ENCODE measurements at places on chromosomes 5 and 9.

DNA sequence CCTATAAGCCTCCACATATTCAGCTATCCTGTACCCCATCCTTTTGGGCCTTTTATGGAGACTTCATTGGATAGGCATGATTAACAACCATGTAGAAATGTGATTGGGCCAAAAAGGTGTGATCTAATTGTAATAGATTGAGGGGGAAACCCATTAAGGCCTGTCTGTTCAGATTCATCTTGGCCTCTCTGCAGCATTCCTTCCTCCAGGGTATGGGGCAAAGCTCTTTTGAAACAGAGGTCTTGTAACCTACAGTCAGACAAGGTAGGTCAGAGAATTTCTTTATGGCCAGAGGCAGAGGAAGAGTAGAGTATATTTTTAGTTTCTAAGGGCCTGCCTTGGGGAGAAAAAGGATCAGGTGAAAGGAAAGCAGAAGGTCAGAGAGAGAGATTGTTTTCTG is 98.5 kb downstream of the INVS start:
- no peak for DNase-seq

DNA sequence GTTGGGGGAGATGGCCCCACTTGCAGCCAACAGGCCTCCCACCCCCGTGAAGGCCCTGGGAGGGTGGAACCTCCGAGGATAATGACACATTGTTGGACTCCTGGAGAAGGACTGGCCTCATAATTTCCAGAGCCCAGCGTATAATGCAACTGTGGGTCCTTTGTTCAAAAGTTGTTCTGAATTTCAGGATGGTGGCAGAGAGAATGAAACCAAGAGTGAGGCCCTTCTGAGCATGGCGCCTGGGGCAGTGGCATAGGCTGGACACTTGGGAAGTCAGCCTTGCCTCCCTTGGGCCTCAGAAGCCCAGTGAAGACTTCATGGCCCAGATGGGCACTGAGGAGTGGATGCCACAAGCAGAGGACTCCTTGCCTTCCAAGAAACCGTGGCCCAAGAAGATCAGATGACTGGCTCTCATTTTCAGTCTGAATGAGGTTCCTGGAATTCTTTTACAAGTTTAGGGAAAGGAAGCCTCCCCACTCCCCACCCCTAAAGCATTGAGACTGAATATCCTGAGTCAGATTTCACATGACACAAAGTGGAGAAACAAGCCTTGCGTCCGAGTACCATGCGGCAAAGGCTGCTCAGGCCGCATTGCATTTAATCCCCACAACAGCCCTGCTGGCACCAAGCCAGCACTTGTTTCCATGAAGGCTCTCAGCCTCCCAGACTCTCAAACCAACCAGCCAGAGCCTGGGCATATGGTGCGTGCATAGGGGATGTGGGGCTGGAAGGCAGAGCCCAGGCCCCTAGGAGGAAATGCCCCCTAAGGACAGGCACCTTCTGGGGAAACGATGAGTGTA is 96.7 kb upstream of the SMIM23 start:
- DNase-seq, result no peak

DNA sequence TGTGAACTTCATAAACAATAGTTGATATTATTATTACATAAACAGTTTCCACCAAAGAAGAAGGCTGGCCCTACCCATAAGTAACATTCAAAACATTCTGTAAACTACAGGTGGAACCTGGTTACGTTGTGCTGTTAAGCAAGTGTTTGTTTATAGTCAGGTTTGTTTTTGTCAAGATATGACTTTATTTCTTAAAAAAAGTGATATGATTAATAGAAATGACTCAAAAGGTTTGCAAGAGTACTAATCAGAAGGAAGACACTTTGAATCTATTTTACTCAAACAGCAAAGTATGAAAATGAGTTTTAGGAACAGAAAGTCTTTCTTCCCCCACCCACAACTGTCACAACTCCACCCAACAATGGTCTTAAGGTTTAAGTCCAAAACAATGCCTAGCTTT is 220.8 kb downstream of the PLK2 start:
- no peak for DNase-seq

DNA sequence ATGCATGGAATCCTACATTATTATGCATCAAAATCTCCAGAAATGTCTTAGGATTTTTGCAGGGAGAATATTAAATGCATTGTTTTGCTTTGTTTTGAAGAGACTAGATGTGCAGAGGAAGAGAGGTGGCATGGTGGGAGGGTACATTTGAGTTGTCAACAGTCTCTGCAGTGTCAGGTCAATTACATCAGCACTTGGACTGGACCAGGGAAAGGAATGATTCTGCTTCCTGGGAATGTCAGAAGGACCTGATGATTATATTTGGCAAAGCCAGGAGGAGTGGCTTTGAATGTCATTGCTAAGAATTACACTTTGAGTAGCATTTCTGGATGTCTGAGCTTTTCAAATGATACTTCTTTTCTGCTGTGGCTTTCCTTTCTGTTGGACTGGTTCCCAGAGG is 17.5 kb upstream of the TMEFF1 start:
- DNase-seq, result no peak

GRCh38 chr9:137492464-137493363 is 33.6 kb upstream of the NSMF start:
- no peak for DNase-seq

DNA sequence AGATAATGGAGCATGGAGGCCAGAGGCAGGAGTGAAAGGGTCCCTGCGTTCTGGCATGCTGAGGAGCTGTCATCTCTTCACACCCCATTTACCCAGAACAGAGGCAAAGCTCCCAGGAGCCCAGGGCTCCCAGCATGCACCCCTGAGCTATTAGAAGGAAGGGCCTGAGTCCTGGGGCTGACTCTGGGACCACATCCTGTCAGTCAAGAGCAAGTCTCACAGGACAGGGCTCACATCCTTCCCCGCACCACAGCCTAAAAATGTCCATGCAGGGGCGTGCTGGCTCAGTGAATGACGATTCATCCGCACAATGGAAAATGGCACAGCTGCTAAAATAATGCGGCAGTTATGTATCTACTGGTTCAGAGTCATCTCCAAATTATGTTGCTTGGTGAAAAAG is 31.4 kb downstream of the CAMK2A start:
- DNase-seq, result peak; percentile 21

DNA sequence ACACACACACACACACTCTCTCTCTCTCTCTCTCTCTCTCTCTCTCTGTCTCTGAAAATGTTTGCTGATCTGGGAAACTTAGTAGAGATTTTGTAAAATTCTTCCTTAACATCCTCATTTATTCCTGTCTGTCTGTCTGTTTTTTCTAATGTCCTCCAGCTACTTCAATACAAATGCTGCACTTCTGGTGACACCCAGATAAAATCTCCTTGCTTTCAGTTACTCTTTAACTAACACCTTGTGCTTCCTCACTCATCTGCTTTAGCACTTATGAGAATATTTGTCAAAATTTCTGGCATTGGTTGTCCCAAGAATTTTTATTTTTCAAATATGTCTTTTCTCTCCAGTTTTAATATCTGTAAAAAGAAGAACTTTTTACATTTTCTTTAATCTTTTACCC is 35.0 kb upstream of the ARRDC3 start:
- no peak for DNase-seq

GRCh38 chr9:129023908-129024233 is 4.3 kb downstream of the SH3GLB2 start:
- no peak for DNase-seq

GRCh38 chr9:71885467-71885866 is 25.5 kb downstream of the ABHD17B start:
- DNase-seq, result no peak

DNA sequence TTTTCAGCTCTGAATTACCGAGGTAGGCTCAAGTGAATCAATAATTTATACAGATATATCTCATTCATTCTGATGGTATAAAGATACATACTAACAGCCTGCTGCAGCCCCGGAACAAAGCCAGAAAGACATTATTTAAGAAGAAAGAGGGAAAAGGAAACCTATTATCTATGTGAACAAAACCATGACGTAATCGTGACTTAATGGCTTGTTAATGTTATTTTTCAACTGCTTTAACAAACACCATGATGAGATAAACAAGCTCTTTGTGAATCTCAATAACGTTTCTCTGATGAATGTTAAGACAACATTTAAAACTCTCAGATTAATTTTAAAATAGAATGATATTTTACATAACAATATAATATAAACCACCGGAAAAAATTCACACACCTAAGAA is 237.1 kb downstream of the SLF1 start:
- DNase-seq, result no peak

DNA sequence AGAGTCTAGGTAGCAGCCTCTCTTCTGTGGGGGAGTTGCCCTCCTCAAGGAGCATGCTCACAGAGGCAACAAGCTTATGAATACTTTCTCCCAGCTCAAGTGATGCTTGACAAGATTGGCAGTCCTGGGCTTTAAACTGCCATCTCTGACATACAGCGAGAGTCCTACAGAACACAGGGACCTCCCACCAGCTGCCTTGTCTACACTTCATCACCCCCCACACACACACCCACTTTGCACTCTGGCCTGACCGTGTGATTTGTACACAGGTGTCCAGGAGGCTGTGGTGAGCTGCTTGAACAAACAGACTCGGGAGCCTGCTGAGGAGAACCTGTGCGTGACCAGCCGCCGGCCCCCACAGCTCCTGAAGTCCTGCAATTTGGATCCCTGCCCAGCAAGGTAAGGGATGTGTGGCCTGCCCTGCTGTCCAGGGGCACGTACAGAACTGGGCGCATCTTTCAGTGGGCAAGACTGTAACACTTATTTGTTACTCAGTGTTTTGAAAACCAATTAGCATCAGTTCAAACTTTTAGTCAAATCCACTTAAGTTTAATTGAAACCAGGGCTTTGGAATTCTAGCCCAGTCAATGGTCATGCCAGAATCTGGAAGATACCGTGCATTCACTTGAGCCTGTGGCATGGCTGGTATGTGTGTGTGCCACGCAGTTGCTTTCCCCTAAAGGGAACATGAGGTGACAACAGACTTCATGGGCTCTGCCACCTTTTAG is 247.5 kb downstream of the ADAMTSL1 start:
- no peak for DNase-seq

GRCh38 chr5:38273626-38274025 is 15.3 kb downstream of the EGFLAM start:
- DNase-seq, result no peak

DNA sequence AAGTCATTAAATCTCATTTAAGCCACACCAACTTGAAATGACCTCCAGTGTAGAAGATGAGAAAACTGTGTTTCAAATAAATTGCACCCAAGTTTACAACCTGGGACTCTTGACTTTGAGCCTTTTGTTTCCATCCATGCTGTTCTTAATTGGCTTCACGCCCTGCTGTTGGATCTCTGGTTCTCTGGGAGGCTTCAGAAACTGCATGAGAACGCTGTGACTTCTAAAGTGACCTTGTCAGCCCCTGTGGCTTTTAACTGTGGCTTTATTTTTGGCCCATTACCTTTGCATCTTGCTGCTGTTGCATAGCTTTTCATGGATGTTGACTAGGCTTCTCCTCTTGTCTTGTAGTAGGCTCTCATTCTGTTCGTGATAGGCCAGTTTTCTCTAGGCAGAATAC is 29.3 kb downstream of the TNFAIP8 start:
- no peak for DNase-seq

DNA sequence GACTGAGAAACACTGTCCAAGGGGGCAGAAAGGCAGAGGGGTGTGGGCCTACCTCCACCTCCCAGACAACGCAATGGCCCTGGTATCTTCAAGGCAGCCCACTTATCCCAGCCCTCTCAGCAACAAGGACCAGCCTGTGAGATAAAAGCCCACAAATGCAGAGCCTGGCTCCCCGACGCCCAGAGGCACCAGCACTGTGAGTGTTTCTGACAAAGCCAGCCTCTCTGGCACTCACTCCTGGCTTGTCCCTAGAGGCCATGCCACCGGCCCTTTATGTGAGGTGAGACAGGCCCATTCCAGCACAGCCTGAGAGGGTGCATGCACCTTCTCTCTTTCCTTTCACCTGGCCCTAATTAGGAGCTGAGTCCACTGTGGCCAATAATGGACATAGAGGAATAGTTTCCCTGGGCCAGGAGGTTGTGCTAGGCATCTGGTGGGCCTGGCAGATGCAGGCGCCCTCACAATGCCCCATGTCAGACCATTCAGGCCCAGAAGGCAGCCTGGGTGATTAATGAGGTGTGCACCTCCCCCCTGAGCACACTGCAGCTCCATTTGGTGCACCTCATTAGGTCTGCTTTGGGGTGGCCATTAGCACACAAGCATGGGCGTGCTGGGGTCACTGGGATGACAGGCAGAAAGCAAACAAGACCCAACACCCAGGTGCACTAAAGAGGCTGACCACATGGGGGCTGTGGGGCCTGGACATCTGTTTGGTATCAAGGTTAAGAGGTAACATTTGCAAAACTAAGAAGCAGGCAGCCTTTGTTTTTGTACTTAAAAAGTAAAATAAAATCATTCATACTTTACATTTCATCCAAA is 176.0 kb downstream of the MED10 start:
- DNase-seq, result no peak

DNA sequence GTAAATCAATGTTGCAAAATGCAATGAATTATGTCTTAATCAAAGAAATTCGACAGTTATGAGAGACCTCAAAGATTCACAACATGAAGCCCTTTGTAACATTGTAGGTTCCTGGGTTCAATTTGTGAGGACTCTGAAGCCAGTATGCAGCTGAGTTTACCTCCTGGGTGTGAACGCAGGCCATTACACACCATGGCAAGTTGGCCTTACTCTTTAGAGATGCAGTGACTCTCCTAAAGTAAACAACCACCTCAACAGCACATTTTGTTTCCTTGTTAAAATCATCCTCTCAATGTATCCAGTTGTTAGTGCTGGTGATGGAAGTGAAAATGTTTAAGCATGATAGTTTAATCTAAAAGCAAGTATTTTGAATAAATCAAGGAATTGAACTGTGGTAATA is 73.8 kb downstream of the JAKMIP2 start:
- no peak for DNase-seq

- DNase-seq, result no peak
Measured at GRCh38 chr9:74309654-74310053, 187.5 kb upstream of the RORB start.

DNA sequence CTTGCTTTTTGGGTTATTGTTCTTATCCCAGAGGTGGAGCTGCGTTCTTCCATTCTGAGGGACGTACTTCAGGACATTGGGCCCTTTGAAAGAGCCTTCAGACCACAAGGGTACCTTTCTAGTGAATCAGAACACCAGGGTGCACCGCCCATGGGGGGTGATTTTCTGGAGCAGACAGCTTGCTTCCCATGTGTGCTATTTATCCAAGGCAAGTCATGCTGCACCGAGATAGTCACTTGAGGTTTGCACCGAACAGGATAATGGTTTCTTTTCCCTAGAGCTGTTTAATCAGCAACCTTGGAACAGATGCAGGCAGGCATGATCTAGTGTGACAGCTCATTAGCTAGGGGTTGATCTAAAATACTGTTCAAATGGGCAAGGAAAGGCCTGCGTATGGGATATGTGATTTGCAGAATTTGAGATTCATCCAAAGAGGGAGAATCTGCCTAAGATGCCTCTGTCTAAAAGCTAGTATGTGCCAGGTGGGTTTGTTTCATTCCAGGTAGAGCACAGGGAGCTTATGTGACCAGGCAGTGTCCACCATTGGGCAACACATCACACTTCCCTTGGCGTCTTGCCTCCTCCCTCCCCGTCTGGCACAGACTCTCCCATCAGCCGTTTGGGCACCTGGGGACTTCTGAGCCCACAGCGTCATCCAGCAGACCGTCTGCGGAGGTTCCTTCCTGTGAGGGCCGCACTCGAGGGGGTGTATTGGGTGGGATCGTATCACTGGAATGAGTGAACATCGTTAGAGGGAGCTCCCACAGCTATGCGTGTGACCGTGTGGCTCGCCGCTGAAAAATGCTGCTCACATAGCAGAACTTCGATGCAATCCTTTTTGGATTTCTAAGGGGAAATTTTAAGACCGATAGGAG is 23.0 kb downstream of the ABL1 start:
- DNase-seq, result no peak

- no peak for DNase-seq
Measured at GRCh38 chr5:56605231-56605630, 210.1 kb upstream of the MAP3K1 start.

- DNase-seq, result no peak
Measured at GRCh38 chr9:136311051-136312008, 7.4 kb upstream of the CCDC187 start.
